Epithelial cell of proximal tubule (primary cell): ENCODE measurements at places on chromosomes 3 and 15. TPM values are rescaled to one million over a fixed set of nuclear protein-coding genes. Genes with fewer than 3 reads are reported as not detected.

DNA sequence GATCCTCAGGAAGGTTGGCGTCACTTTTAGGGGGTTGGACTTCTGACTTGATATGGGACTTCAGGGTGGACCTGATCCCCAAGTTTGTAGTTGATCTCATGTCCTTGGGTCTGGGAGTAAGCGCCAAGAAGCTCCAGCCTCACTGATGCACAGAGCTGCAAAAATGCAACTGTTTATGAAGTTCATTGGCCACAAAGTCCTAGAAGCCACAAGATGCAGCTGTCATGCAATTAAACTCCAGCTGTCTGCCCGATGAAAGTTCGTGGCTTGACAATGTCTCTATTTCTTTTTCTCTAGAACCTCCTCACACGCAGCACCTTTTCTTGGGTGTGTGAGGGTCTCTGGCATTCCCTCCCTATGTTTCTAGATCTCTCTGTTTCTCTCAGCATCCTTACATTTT is 9.2 kb upstream of the ACAN start:
- no peak for DNase-seq

- no peak for DNase-seq
Observed at GRCh38 chr3:46286947-46287565, 44.8 kb downstream of the CCR3 start.

GRCh38 chr3:175381685-175382084 is 522.6 kb downstream of the NAALADL2 start:
- no peak for DNase-seq

- peak; percentile 66 for DNase-seq
Observed at GRCh38 chr15:45454814-45455213, 67.7 kb downstream of the SLC30A4 start.

DNA sequence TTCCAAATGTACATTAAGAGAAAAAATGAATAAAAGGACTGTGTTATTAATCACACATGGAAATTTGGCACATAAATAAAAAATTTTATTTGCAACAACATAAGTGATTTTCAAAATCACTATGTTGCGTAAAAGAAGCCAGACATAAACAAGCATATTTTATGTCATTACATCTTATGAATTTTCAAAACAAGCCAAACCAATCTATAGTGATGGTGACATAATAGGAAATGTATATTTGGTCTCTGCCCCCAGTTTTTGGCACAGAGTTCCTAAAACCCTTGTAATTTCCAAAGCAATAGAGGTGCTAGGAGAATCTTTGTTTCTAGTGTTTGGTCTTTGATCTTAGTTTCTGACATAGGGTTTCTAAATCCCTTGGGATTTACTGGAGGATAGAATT is 543.3 kb downstream of the ZBBX start:
- DNase-seq, result no peak

- no peak for DNase-seq
Observed at GRCh38 chr15:67170143-67170925, 84.1 kb downstream of the AAGAB start.

- DNase-seq, result no peak
Observed at GRCh38 chr15:36133742-36134141, 445.7 kb upstream of the CDIN1 start.

- no peak for DNase-seq
Observed at GRCh38 chr3:36065321-36065720, 315.0 kb upstream of the STAC start.

DNA sequence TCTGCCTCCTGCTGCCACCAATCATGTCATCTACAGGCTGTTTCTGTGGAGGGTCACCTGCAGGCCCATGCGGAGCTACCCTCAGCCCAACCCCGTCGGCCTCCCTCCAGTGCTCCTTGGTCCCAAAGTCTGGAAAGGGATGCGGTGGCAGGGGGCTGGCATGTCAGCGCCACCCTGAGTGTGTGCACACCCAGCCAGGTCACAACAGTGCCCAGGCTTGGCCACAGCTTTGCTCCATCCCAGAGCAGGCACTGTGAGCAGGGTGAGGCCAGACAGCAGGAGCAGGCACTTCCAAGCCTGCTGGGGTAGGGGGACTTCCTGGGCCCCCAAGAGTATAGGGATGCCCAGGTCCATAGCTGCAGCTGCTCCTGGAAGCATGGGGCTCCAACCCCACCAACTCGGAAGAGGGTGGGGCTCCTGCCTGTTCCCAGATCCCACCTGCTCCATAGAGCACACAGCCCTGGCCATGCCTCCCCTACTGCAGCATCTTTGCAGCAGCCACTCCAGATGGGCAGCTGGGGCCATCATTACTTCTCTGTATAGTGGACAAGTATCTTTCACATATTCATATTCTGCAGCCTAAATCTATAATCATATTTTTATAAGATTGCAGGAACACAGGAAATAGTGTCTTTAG is 109.3 kb downstream of the CBLB start:
- DNase-seq, result no peak

- no peak for DNase-seq
Observed at GRCh38 chr3:86984271-86984670, 6.7 kb downstream of the VGLL3 start.

GRCh38 chr3:177060492-177060891 is 136.8 kb downstream of the TBL1XR1 start:
- DNase-seq, result no peak

DNA sequence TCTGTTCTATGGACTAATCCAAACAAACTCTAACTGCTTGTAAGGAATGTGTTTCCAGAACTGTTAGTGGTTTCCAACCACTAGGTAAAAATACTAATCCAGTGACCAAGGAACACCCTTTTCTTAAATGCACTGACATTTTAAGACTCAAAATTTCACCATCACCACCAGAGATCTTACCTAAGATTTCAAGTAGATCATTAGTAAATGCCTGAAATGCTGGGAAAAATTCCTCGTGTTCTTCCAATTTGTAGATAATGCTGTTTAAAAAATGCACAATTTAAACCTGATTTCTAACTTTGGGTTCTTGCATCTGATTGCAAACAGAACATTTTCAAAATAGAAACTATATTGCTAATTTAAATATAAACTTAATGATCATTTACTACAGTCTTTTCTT is 63.4 kb downstream of the ESYT3 start:
- no peak for DNase-seq

- no peak for DNase-seq
Observed at GRCh38 chr15:67114846-67115585, 49.6 kb downstream of the SMAD3 start.

GRCh38 chr3:74676-75243 is 121.8 kb upstream of the CHL1 start:
- DNase-seq, result no peak

DNA sequence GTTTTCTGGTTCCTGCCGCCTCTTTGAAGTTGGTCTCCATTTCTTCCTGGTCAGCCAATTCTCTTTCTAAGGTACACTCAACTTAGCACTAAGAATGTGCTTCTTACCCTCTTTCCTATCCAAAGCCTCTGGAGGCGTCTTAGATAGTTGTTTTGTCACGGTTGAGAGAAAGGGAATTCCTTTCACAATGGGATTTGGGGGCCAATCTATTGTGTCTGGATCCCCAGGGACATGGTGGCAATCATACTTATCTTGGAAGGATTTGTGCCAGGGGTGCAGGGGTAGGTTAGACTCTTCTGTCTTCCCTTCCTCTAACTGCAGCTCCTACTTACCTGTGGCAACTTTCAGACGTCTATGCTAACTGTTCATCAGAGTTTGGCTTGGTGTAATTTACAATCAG is 287.1 kb downstream of the SOX2 start:
- no peak for DNase-seq

DNA sequence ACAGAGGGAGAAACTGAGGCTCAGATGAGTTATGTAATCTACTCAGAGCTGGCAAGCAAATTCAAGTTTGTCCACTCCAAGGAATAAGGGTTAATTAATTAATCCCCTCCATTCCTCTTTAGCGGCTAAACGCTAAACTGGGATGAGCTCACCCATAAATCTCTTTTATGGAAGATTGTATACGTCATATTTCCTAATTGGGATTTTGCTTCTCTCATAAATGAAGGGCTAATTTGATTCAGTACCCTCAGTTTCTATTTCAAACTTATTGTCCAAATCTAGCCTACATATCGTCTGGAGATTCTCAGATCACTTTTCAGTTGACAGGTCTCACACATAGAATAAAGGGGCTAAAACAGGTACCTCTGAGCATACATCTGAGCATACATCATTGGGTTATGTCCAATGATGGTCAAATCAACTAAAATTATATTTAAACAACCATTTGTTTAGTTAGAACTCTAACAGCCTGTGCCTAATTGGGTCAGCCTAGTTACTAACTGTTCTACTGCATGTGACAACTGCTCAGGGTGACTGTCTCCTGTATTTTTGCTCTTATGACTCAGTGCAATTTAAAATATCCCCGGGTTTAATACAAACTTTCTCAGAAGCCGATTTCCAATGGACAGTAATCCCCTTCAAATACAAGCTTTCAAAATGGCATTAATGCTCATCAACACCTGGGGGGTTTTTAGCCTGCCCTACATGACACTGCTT is 57.6 kb upstream of the PLXND1 start:
- no peak for DNase-seq

ZNF774 gene
- 1.1 and 5.9 TPM in 2 replicates for total RNA-seq

TIPIN gene
- total RNA-seq, result 6.8 and 16.8 TPM in 2 replicates

TRIM71 gene
- total RNA-seq, result 2.5 and 3.6 TPM in 2 replicates

PLCB2 gene
- total RNA-seq, result 0.81 and 1.2 TPM in 2 replicates

IL17RE gene
- 4.1 and 4.8 TPM in 2 replicates for total RNA-seq

STARD9 gene
- 2.4 and 5.4 TPM in 2 replicates for total RNA-seq

ACKR4 gene
- total RNA-seq, result not detected in 2 replicates

ITIH4 gene
- total RNA-seq, result 0.07 TPM in 1 of 2 replicates, not detected in the other

LSAMP gene
- 0.87 and 5.1 TPM in 2 replicates for total RNA-seq

CNTN4 gene
- total RNA-seq, result 0.14 and 1.6 TPM in 2 replicates

RAB6B gene
- 2.8 and 3.5 TPM in 2 replicates for total RNA-seq

TF gene
- under 0.01 TPM in 1 of 2 replicates, not detected in the other for total RNA-seq
